ENCODE measurements at places on chromosomes 6 and 20. TPM values are rescaled to one million over a fixed set of nuclear protein-coding genes. Genes with fewer than 3 reads are reported as not detected.

- no peak for DNase-seq
Observed at GRCh38 chr6:20830576-20830975, 296.3 kb downstream of the CDKAL1 start.

- no peak for DNase-seq
Observed at GRCh38 chr6:149961728-149962425, 1.9 kb upstream of the ULBP1 start.

- peak; percentile 85 for DNase-seq
Observed at GRCh38 chr6:87701344-87701675, 723 bp downstream of the AKIRIN2 start.

DNA sequence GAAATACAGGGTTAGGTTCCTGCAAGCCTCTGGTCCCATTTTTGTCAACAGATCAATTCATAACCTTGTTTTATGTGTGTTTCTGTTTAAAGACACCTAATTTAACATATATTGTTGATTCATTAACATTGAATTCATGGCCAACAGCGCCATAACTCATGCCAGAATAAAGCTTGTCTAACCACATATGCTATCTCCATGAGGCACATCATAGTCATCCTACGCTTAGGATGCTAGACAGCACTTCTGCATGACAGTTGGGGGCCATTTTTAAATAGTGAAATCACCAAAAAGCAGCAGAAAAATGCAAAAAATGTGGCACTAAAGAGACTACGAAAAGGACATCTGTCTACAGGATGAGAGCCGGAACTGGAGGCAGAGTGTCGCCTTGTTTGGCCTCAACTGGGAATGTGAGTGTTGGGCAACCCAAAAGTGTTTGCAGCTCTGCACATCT is 37.9 kb downstream of the TRAM2 start:
- DNase-seq: no peak

FERMT1 gene
- 1.5 TPM for total RNA-seq

GRCh38 chr20:9374480-9374879 is 139.9 kb upstream of the LAMP5 start:
- DNase-seq: no peak

DNA sequence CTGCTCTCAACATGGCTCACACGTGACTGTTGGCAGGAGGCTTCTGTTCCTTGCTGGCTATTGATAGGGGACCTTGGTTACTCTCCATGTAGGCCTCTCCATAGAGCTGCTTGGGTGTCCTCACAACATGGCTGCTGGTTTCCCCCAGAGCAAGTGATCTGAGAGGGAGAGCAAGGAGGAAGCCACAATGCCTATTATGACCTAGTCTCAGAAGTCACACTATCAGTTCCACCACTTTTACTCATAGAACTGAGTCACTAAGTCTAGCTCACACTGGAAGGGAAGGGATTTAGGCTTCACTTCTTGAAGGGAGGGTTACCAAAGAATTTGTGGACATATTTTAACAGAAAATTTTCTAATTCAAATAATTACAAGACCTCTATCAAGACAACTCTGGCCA is 8.7 kb upstream of the NOP56 start:
- DNase-seq: no peak

NRN1 gene
- total RNA-seq: 2.0 TPM

TINAG gene
- not detected for total RNA-seq

GRCh38 chr6:33288141-33288920 is 708 bp downstream of the WDR46 start:
- no peak for DNase-seq

DNA sequence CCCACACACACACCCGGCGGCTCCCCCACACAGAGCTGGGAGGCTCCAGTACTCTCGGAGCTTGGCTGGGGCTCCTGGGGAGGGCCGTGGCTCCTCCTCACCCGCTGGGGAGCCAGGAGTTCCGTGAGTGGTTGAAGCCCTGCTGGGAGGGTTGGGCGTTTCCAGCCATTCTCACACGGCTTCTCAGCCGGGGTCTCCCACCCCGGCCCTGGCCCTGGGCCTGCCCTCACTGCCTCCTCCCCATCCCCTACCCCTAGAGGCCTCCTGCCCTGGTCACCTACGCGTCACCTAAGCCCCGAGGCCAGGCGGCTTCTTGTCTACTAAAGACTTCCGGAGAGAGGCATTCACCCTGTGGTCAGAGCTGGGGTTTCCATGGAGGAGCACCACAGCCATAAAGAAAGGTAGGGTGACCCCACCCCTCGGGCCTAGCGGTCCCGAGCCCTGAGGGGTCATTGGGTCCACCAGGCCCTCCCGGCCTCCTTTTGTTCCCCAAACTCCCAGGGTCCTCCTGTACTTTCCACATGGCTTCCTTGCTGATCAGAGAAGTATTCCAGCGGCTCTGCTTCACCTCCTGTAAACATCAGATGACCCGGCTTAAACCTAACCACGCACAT is 99.3 kb downstream of the TTLL2 start:
- no peak for DNase-seq

FILIP1 gene
- total RNA-seq: 1.6 TPM

DNA sequence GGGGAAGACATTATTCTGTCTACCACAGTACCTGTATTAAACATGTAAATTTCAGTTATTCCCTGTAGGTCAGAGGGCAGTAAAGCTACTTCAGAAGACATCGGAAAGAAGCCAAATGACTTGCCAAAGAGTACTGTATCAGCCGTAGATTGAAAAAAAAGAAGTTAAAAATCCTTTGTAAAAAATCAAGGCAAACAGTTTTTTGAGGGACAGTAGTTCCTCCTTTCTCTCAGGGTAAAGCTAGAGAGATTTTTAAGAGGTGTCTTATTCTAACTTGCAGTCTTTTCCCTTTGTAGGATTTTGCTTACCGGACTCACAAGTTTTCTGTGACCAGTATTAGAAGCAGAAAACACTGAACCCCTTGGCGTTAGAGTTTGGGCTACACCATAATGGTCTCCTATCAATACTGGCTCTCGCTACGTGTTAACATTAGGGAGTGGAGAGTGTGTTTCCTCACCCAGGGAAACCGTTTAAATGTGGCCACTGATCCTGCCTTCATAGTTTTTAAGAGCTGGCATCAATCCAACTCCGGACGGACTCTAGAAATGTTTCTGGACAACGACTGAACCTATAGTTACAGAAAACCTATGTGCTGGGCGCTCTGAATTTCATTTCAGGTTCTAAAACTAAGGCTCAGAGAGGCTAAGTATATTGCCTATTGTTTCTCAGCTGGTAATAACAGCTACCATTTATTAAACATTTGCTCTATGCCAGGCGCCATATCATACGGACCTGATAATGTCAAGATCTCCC is 1.3 kb upstream of the ASXL1 start:
- DNase-seq: no peak

BACH2 gene
- 3.0 TPM for total RNA-seq

DACT2 gene
- 3.0 TPM for total RNA-seq

DNA sequence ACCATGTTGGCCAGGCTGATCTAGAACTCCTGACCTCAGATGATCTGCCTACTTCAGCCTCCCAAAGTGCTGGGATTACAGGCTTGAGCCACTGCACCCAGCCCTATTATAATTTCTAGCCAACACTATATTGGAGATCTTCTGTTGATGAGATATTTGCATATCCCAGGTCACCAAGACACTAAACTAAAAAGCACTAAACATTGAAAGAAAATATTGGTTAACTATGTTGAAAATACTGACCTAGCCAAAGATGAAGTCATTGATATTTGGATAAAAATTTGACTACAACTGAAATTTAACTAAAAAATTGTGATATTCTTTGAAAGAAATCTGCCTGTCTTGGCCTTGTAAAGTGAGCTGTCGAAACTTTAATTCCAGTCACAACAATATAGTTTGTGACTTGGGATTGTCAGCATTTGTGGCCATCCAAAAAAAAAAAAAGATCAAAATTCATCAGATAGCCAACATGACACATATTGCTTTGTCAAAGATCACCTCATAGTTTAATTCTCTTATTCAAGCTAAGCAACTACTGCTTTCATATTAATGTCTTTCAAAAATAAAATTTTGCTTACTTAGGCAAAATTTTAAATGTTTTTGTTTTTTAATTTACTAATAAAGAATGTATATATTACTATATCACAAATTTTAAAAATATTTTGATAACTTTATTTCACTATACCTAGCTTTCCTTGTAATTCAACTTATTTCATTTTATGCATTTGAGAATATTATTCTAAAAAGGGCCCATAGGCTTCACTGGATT is 6.3 kb upstream of the NT5E start:
- DNase-seq: no peak

GRCh38 chr6:38307740-38308139 is 332.0 kb downstream of the BTBD9 start:
- no peak for DNase-seq

Measured in pancreas (tissue), 10 donors.